ENCODE measurements at places on chromosomes 6 and 20.
A peak's percentile ranks its signal among the peaks of the same experiment; 100 is the strongest.

DNA sequence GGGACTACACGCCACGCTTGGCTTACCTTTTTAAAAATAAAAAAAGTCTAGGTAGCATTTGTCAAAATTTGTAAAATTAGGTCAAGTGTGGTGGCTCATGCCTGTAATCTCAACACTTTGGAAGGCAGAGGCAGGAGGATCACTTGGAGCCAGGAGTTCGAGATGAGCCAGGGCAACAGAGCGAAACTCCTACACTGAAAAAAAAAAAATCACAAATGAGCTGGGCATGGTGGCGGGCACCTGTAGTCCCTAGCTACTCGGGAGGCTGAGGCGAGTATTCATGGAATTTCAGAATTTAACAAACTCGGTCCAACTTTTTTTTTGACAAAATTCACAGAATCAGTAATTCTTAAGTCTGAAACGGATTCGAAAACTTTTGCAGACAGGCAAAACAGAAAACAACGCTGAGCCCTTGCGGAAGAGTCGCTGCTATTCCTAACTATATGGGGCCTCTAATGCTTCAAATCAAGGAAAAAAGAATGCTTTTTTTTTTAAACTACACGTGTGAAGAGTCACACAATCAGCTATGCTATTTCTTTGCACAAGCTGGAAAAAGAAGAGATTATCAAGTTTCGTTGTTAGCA, 62.9 kb downstream of the GTF2H5 start:
- no peak for DNase-seq

- DNase-seq: no peak
These were observed 116.1 kb downstream of the JAG1 start for GRCh38 chr20:10557685-10558084.

GRCh38 chr20:48824830-48825565, 2.8 kb downstream of the PREX1 start:
- DNase-seq: peak; percentile 77

DNA sequence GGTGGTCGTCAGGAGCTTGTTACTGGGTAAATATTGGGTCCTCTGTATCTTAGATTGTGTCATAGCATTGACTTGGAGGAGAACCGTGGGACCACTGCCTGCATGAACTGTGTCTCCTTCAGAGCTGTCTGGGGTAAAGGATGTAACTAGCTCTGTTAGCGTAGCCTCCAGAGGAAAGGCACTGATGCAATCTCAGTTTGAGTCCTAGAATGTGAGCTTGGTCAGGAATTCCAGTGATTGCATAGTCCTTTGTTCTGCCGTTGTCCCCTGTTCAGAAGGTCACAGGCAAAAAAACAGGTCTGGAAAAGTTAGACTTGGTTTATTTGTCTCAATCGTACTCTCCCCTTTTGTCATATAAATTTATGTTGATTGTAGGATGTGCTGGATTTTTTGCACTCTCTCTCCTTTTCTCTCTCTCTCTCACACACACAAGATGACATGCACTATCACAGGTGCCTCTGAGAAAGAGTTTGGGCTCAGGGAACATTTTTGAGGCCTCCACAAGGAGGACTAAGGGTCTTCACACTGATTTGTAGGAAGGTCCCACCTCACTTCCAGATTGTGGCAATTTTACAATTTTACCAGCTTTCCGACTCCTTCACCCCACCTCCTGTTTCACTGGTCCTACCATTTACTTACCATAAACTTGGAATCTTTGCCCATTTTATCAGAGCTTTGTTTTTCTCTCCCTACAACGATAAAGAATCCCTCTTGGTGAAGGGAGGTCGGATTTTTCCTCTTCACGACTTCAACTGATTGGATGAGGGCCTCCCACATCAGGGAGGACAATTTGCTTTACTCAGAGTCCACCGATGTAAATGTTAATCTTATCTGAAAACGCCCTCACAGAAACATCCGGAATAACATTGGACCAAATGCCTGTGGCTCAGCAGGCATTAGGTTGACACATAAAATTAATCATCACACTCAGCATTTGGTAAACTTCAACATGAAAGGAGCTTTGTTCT, 7.0 kb upstream of the DACT2 start:
- peak; percentile 47 for DNase-seq

DNA sequence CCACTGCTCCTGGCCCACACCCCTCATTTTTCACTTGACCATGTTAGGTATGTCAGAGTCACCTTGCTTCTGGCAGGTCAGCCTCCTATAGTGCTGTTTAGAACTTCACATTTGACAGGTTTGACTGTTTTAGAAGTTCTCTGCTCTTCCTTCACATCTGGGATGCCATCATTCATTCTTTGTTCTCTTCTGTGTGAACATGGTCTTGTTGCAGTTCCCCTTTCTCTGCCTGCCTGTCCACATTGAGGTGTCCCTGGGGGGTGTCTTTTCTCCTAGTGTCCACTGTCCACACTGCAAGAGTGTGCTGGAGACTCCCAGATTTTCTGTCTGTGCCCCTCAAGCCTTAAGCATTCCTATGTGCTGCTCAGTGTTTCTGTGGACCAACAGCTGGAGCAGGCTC, 89.5 kb downstream of the JARID2 start:
- DNase-seq: no peak

GRCh38 chr6:166771701-166772100, 144.7 kb upstream of the RPS6KA2 start:
- DNase-seq: no peak

GRCh38 chr6:131575834-131576478, 2.9 kb downstream of the ARG1 start:
- DNase-seq: no peak

- peak; percentile 79 for DNase-seq
These were observed 50.7 kb upstream of the CD83 start for GRCh38 chr6:14066782-14067406.

GRCh38 chr6:134029495-134030455, 22.6 kb downstream of the SLC2A12 start:
- no peak for DNase-seq
